A549 (cell line): ENCODE measurements at places on chromosomes 1 and 21.

- DNase-seq: no peak
Measured at GRCh38 chr1:44408632-44409602, 3.9 kb downstream of the RNF220 start.

GRCh38 chr1:207040181-207040533 lies 7.6 kb upstream of the C1orf116 start:
- no peak for DNase-seq

DNA sequence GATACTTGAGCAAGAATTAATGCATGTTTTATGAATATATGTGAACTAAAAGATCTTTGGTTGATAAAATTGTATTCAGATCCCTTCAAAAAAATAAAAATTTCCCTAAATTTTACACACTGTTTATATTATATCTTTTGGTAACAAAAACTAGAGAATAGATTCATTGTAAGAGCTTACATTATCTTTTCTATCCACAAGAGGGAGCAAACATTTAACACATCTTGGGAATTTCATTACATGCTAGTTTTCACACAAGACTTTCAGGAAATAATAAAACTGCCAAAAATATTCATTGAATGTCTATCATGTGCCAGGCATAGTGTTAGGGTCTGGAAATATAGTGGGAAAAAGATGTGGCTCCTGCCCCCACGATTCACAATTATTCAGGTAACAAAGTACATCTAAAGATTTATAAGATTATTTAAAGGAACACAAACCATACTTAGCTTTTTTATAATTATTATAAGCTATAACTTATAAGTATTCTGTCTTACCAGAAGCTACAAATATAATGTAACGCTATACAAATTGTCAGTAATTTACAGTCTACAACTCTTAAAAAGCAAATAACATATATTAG lies 30.6 kb downstream of the FAF1 start:
- DNase-seq: peak; percentile 39

GRCh38 chr1:201499795-201500669 lies 6.9 kb downstream of the CSRP1 start:
- no peak for DNase-seq

DNA sequence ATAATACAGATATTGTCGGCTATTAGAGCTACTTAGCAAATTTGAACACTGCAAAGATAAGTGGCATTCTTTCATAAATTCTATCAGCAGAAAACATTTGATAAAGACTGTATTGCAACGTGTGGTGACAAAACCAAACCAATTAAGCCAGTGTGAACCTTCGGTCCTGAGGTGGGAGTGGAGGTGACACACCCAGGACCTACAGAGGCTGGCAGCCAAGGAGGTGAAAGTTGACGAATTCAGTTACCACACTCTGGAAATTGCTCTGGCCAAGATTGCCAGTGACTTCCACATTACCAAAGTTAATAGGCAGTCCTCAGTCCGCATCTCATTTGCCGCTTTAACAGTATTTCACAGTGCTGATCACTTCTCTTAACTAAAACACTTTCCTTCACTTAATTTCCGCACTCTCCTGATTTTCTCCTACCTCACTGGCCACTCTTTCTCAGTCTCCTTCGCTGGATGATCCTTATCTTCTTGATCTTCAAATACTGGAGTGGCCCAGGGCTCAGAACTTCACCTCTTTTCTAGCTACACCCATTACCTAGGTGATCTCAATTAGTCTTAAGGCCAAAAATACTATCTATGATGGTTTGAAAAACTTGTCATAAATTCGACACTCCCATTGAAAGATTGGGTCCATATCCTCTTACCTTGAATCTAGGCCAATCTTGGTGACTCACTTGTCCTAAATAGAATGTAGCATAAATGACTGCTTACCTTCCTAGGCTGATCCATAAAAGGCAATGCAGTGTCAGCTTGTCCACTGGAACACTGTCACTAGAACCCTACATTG lies 5.1 kb upstream of the CDC42BPA start:
- DNase-seq: no peak

DNA sequence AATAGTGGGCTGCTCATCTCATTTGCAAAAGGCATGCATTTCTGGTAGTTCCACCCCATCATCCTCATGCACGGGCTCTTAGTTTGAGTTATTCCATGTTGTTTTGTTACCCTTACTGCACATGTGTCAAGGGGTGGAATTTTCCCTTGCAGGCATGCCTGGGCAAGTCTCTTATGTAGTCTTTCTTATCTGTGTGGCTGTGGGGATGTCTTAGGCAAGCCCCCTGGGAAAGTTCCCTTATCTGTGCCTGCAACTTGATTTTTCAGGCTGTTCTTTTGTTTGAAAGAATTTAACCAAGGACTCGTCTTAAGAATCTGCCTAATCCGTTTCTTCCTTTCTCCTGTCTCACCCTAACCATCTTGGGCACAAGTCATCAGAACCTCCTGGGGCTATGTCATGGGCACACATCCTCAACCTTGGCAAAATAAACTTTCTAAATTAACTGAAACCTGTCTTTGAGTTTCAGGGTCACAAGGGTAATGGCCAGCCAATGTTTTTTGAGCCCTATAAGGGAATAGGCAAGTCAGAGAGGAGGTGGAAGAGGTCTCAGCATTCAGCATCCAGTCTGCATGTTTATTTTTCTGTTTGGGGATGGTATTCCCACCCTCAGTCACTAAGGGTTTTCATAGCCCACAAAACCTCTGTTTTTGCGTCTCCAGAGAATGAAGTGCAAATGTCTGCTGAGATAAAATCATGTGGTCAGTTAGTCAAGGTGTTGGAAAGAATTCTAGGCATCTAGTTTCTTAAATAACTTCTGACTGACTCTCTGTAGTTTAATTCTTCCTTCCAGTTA lies 579.7 kb downstream of the PLA2G4A start:
- no peak for DNase-seq

- no peak for DNase-seq
Measured at GRCh38 chr1:41278076-41278475, 36.0 kb upstream of the SCMH1 start.

- DNase-seq: no peak
Measured at GRCh38 chr1:94651076-94651475, 109.5 kb upstream of the F3 start.

DNA sequence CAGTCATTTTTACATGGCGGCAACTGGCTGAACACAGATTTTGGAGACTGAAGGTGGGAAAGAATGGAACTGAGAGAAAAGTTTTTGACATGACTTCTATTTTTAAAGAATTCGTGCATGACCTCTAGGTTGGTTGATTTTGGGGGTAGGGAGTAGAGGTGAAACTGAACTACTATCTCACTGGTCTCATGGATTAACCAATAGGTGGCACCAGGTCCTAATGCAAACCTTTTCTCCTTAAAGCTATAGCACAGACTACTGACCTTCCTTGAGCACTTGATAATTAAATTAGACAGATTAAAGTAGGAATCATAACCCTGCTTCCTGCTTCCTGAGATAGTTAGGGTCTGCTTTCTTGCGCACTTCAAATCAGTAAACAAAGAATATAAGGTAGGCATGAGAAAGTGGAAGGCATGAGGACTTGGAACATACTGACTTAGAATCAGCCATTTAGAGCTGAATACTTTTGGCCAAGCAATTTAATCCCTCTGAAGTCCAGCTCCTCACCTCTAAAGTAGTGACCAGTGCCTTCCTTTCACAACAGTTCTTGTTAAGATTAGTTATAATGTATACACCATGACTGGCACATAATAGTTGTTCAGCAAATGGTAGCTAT lies 206.0 kb downstream of the CENPF start:
- DNase-seq: peak; percentile 14

DNA sequence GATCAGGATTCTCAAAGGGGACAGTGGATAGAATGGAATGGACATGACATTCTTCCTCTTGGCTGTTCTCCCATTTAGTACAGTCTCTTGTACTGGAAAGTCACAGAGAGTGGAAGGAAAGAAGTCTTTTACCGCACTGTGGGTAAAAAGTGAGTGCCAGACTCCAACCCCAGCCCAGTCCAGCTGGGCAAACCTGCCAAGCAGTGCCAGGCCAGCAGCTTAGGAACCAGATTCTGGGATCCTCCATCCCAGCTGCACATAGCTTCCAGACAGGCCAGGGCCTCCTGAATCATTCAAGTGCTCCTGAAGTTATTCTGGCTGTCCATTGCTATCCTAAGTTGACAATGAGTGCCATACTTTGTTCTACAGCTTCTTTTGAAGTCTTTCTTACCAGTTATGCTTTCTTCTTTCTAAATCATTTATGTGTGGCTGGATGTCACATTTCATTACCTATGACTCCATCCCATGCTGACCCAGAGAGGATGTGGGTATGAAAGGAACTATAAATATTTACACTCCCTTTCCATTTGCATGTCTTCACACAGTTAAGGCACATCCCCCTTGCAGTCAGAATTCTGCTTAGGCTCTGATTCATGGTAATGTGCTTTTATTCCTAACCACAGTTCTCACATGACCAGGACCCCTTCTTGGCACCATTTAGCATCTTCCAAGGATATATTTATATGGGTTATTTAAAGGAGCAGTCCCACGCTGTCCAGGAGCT lies 88.9 kb downstream of the AK5 start:
- no peak for DNase-seq

DNA sequence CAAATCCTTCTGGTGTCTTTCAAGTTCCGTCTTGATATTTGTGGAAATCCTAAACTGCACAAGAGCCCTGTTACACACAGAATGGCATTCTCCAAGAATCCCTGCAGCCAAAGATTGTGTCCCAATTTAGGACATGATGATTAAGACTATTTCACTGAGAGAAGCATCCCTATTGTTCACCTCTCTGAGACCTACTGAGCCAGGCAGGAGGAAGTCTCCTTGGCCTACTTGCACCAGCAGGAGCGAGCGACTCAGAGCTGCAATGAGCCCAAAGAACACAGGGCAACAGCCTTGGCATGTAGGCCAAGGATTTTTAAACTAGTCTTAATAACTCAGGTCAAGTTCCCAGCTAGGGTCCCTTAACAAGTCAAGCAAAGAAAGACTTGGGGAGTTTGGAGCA lies 79.4 kb upstream of the RUNX1 start:
- no peak for DNase-seq

GRCh38 chr1:158354255-158354654 lies 561 bp downstream of the CD1E start:
- DNase-seq: no peak

DNA sequence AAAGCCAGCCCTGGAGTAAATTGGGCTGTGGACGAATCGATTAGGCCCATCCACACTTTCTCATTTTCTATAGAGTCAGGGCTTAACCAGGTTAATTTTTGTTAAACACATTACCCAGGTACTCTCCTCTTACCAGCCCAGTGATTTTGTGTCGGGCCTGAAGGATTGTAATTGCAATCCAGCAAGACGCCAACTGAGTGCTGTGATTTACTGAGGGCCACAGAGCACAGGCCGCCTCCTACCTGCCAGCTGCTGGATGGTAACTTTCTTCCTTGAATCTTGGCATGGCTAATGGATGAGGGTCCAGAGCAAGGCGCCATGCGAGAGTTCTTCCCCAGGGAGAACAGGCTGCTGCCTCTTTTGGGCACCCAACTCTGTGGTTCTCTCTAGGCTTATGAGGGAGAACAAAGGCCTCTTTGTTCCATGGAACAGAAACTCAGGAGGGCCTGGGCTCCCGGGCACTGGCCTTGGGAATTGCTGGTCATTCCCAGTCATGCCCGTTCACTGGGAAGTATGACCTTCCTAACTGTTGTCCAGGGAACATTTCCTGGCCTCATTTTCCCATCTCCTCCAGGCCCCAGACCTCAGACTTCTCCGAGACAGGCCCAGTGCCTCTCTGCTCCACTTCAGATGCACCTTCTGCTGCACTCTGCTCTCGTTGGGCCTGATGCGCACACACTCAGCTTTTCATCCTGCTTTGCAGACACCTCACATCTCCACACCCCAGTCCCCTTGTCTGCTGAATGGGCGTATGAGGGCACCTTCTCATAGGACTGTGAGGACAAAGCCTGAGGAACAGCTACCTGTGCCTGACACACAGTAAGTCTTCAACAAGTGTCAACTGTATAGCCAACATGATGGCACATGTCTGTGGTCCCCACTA lies 57.3 kb downstream of the SYF2 start:
- no peak for DNase-seq

DNA sequence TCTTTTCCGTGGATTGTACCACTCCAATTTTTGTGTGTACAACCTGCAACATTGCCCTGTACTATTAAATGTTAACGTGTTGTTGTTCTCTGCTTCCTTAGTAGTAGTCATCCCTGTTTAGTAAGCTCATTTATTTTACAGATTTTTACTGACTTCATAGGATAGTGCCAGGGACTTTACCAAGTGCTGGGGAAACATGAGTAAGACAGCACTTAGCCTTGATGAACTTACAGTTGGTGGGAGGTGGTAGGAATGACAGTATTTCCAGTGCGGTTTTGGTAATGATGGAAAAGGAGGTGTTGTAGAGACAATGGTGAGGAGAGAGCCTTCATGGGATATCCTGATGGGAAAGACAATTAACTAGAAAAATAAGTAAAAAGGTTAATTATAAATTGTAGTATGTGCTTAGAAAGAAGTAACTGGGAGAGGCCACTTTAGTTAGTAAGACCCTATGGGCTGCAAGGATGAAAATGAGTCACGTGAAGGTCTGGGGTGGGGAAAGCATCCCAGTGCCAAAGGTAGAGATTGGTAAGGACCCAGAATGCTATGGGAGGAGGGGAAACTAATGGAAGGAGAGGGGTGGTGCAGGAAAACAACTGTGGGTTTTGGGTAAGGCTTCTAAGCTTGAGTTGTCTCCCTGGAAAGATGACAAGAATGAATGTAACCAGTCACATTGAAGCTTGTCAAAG lies 1.7 kb downstream of the RLF start:
- DNase-seq: no peak

- no peak for DNase-seq
Measured at GRCh38 chr1:117610036-117610435, 4.2 kb downstream of the TENT5C start.

DNA sequence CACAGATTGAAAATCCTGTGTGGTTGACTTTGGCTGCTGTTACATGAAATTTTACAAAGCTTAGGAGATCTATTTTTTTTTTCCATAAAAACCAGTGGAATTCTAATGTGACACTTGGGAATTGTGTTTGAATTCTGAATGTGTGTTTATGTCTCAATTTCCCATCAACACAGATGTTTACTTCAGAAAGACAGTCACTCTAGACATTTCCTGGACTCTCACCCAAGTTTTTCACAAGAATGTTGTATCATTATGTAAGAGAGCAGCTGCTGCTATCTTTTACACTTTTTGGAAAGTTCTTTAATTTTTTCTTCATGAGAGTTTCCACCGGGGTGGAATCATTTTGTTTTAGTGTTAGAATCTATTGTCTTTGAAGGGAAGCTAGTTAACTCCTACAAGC lies 210.1 kb downstream of the GIPC2 start:
- no peak for DNase-seq

DNA sequence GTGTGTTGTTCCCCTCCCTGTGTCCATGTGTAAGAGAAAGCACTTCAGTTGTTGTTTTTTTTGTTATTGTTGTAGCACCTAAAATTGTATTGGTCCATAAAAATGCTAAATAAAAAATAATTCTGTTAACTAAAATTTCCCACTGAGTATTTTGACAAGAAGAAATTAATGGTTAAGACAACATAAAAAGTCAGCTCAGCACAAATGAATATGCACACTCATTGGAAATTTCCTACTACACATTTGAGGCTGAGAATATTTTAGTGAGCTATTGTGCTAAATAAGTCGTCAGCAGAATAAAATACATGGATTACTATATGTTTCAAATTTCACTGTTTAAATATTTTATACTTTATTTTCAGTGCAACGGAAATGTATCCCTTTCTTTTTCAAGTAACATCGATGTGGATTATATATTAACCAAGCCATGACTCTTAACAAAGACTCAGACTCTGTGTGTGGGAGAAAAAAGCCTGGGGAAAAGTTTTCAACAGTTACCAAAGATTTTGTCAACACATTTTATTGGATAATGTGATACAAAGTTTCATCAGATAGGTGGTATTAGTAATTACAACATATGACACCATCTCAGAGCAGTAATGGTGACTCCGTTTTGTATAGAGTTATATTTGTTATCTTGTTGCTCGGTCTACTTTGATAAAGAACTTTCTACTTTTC lies 63.4 kb downstream of the LYPLAL1 start:
- peak; percentile 55 for DNase-seq
